HTR-8/SVneo (cell line): ENCODE measurements at places on chromosomes 6 and 20.

- no peak for DNase-seq
These were observed 683 bp upstream of the GCNT2 start for GRCh38 chr6:10520468-10520867.

DNA sequence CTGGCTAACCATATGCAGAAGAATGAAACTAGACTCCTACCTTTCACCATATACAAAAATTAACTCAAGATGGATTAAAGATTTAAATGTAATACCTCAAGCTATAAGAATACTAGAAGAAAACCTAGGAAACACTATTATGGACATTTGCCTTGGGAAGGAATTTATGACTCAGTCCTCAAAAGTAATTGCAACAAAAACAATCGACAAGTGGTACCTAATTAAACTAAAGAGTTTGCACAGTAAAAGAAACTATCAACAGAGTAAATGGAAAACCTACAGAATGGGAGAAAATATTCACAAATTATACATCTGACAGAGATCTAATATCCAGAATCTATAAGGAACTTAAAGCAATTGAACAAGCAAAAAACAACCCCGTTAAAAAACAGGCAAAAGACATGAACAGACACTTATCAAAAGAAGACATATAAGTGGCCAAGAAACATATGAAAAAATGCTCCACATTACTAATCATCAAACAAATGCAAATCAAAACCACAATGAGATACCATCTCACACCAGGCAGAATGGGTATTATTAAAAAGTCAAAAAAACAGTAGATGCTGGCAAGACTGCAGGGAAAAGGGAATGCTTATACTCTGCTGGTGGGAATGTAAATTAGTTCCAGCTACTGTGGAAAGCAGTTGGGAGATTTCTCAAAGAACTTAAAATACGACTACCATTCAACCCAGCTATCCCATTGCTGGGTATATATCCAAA lies 31.9 kb downstream of the RALGAPB start:
- DNase-seq: no peak

GRCh38 chr20:31523361-31524283 lies 9.4 kb downstream of the HM13 start:
- DNase-seq: no peak

- no peak for DNase-seq
These were observed 14.5 kb downstream of the SLC22A1 start for GRCh38 chr6:160135907-160136655.

- DNase-seq: no peak
These were observed 39.9 kb upstream of the FRMD1 start for GRCh38 chr6:168118935-168119334.

DNA sequence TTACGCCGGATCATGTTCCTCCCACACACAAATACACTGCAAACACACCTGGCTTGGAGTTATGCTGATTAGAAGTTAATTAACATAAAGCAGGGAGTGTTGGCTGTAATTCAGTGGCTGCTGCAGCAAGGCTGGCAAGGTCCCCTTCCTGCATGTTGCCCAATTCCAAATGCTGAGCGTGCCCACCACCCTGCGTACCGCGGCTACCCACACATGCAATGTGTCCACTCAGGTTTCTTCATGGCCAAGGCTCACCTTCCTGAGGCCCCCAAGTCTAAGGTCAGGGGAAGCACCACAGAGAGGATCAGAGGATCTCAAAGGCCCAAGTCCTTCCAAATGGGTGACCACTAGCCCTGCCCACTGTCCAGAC lies 11.6 kb upstream of the PRND start:
- DNase-seq: no peak

DNA sequence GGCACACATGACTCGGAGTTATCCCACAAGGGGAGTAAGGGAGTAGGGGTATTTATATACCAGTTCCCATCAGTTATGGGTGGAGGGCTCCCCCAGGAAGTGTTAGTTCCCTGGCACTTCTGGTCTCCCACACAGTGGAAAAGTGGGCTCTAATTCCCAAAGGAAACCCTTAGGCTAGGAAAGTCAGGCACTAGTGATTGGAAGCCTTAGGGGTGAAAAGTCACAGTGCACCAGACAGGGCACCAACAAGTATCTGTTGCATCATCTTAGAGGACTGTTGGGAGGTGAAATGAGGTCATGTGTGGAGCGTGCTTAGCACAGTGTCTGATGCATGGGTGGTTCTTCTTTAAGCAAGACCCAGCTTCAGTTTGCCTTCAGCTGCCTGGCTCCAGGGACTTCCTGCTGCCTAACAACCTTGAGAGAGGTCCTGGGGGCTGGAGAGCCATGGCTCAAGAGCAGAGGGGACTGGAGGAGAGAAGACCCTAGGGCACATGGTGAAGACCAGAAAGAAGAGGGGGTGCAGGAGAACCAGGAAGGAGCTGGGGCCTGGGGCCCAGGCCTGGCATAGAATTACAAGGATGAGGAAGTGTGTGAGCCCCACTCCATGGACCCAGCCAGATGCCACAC lies 7.5 kb upstream of the FOXP4 start:
- DNase-seq: no peak

- DNase-seq: no peak
These were observed 22.0 kb downstream of the RANBP9 start for GRCh38 chr6:13689511-13690256.

DNA sequence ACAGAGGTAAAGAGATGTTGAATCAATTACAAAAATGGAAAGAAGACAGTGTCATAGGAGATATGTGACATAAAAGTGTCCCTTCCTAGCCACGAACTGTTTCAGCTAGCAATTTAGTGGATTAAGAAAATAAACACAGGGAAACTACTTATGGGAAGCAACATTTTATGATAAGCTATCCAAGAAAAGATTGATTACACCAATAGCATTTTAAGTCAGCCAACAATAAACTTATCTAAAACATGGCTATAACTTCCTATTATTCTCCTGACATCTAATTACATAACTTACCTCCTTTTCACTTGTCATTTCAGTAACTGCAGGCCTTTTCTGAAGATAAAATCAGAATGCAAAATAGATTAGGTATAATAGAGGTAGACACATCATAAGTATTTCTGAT lies 111.4 kb downstream of the PTPRK start:
- DNase-seq: no peak

GRCh38 chr20:40980828-40981310 lies 47.8 kb upstream of the TOP1 start:
- DNase-seq: no peak

GRCh38 chr20:33232486-33233072 lies 3.2 kb upstream of the BPIFA1 start:
- DNase-seq: no peak

DNA sequence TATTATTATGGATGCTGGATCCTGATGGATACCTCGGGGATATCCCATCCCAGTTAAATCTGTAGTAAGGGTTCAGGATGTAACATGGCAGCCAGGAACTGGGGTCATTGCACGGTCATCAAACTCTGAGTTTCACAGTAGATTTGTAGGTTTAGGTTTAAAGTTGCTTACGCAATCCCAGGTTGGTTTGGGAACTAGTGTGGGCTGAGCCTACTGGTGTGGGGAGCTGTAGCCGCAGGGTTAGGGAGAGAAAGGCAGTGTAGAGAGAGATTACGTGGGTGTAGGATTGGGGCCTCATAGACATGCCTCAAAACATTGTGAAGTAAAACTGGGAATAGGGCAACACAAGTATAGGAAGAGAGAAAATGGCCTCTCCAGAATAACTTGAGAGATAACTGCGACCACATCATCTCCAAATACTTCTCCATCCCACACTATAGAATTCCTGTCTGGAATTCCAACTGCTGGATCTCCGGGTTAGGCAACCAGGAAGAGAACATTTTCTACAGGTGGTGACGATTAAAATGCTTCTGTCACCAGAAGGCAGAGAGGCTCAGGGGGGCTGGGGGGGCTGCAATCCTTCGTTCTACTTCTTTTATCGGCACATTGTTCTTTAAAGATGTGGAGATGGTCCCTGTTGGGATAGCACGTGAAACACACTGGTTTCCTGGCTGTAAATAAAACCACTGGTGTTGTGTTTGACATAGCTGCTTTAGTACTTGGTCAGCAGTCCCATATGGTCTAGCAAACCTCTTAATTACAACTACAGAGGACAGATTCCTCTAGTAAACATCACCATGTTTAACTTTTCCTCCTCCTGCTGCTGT lies 44.9 kb upstream of the TMEM170B start:
- DNase-seq: no peak

DNA sequence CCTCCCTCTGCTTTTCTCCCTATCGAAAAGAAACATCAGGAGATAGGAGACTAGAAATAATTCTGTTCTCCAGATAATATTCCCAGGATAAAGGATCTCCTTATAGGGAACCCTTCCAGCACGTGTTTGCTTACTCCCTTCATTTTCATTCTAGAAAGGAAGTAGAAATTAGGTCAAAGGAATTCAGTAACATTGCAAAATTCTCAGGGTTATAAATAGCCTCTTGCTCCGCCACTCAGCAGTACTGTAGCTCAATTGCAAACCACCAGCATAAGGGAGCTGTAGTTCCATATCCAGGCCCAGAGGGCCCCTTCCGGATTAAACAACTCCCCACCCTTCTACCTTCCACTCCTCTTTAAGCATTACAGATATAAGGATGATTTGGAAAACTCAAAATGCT lies 6.2 kb downstream of the ELMO2 start:
- DNase-seq: no peak

- DNase-seq: peak; percentile 23
These were observed 12.5 kb upstream of the THBD start for GRCh38 chr20:23061734-23062561.

GRCh38 chr20:31923388-31924331 lies 28.2 kb downstream of the PDRG1 start:
- DNase-seq: peak; percentile 20

- no peak for DNase-seq
These were observed 3.0 kb downstream of the BAK1 start for GRCh38 chr6:33577106-33577535.
